Effector memory CD8-positive, alpha-beta T cell (primary cell): ENCODE measurements at places on chromosomes 13 and 19.

- DNase-seq: peak; percentile 70
Measured at GRCh38 chr19:4369109-4369887, 25.9 kb downstream of the MPND start.

- DNase-seq: no peak
Measured at GRCh38 chr19:2507109-2507508, 31.2 kb downstream of the GADD45B start.

DNA sequence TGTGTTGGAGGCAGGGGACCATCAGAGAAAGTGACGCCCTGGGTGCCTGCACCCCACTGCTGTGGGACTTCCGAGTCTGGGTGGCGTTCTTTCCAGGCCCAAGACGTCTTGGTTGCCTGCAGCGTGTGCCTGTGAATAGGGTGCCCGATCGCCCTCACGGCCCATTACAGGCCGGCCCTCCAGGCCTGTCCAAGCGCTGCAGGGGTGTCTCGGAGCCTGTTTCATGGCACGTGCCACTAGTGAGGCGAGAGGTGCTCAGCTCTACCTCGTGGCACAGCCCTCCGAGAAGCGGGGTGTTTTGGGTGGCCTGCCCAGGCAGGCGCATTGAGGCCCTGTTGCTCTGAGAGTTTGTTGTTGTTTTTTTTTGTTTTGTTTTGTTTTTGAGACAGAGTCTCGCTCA lies 30.1 kb downstream of the DOT1L start:
- DNase-seq: no peak

DNA sequence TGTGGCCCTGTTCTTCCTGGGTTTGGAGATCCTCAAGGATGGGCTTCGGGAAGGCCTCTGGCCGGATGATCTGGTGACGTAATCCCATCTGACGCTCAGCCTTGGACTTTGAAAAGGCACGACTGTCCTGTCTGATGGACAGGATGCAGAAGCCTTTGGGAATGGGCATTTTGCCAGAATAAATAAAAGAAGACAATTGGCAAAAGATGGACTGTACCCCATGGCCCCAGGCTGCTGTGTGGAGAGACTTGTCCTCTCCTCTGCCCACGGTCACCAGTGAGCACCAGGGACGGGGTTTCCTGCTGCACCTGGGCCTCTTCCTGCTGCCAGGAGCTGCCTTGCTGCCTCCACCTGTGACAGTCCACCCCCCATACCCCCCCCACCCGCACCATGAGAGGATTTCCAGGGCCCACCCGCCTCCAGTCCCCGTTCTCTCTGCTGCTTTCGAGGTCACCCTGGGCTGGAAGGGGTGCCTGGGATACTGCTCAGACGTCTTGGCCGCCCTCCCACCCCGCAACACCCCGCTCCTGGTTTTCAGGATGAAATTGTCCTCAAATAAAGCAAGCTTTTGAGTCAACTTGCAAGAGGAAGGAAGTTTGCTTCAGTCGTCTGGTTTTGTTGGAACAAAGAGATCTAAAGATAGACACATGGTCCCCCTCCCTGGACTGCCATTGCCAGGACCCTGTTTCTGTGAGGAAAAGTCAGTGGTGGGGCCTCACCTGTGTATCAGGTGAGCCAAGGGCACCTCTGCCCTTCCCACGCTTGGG lies 40.9 kb downstream of the MCF2L start:
- DNase-seq: no peak

DNA sequence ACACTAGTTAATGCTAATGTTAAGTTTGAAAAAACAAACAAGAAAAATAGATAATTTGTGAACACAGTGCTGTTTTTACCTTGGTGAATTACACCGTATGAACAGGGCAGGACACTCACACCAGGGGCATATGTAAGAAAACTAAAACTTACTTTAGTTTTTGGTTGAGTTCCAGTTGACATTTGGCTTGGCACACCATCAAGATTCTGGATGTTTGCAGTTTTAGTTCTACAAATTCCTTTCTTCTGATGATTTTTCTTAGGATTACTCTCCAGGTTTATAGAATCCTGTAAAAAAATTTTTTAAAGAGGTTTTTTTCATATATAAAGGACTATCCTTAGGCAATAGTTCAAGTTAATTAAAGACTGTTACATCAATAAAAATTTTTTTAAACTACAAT lies 238.5 kb upstream of the STARD13 start:
- DNase-seq: no peak

GRCh38 chr13:100534147-100534843 lies 54.3 kb downstream of the GGACT start:
- DNase-seq: no peak

DNA sequence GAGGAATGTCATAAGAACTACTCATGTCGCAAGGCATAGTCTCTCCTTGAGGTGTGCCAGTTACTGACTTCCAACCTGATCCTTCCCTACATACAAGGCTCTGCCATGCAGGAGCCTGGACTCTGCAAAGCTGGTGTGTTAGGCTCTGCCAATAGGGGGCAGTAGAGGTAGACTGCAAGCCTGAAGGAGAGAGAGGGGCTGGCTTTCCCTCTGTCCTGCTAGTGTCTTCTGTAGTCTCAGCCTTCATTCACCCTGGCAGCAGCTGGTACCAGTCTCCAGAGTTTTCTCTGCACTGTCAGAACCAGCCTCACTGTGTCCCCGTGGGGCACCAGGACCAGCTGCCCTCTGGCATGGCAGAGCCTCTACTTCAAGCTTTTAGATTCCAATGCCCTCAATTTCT lies 14.5 kb downstream of the SHISA2 start:
- DNase-seq: no peak

DNA sequence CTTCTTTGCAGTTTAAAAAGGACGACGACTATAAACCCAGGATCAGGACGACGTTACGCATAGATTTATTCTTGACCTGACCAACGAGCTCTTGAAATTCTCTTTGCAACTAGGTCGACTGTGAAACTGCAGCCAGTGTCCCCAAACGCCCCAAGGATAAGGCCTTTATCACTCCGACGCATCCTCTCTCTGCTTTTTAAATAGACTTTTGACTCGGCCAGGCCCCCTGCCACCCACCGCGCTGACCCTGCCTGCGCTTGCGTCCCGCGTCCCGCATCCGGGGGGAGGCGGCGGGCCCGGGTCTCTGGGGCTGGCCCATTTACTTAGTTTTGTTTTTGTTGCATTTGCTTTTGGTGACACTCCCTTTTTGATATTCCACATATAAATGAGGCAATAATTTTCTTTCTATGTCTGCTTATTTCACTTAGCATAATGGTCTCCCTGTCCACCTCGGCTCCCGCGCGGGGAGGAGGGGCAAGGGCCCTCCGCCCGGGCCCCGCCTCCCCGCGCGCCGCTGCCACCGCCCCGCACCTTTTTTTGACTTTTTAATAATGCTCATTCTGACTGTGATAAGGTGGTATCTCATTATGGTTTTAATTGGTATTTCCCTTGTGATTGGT lies 17.4 kb downstream of the RB1 start:
- DNase-seq: no peak

- DNase-seq: no peak
Measured at GRCh38 chr13:99746637-99747402, 224.7 kb downstream of the ZIC5 start.

GRCh38 chr13:100460791-100461190 lies 127.8 kb downstream of the GGACT start:
- DNase-seq: no peak

DNA sequence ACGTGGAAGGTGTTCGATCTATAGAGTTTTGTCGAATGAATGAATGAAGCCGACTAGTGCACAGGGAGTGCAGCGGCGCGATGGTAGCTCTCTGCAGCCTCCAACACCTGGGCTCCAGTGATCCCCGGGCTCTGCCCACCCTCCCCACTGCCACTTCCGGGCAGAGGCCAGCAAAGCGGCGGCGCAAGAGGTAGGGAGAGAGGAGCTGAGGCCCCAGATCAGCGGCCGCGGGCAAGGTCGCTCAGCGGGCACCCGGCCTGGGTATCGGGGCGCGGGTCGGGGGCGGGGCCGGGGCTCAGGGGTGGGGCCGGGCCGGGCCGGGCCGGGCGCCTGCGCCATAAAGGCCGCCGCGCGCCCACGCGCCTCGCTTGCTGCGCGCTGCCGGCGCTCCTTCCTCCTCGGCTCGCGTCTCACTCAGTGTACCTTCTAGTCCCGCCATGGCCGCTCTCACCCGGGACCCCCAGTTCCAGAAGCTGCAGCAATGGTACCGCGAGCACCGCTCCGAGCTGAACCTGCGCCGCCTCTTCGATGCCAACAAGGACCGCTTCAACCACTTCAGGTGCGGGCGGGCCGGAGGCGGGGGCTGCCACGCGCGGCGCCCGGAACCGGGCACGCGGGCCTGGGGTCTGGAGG lies at the start of gene GPI:
GPI (plus strand) TSS at position 367 of the 633 bp plus-strand sequence; CDS start at position 438, 71 bp downstream.
- DNase-seq: peak; percentile 50

- DNase-seq: no peak
Measured at GRCh38 chr19:7254590-7254989, 39.6 kb downstream of the INSR start.

- no peak for DNase-seq
Measured at GRCh38 chr19:43731846-43732245, 16.0 kb downstream of the IRGC start.

DNA sequence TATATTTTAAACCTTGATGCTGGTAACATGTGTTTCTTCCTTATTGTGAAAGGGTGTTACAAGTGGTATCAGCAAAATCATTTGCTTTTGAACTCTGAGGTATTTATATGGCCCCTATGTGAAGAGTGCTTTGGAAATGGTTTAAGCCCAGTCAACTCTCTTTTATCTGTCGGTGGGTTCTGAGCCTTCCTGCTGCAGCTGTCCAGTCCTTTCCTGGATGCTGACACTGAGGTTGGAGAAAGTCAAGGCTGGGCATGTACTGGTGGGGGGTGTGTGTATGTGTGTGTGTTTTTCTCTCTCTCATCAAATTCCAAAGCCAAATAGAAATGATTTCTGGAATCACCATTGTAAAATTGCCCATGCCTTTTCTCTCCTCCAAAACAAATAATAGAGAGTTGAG lies 221.2 kb downstream of the LMO7 start:
- DNase-seq: no peak

- DNase-seq: no peak
Measured at GRCh38 chr13:93875547-93875946, 603.9 kb downstream of the DCT start.

GRCh38 chr19:5032101-5032967 lies 63.4 kb downstream of the KDM4B start:
- DNase-seq: no peak

- no peak for DNase-seq
Measured at GRCh38 chr13:85230691-85231093, 568.5 kb downstream of the SLITRK6 start.

GRCh38 chr13:50187352-50188029 lies 172.2 kb downstream of the KCNRG start:
- DNase-seq: no peak

- DNase-seq: no peak
Measured at GRCh38 chr19:47719047-47719859, 6.0 kb downstream of the EHD2 start.

- no peak for DNase-seq
Measured at GRCh38 chr19:13091400-13092157, 11.1 kb downstream of the LYL1 start.
